ENCODE measurements at places on chromosomes 12 and 14.
A peak's percentile ranks its signal among the peaks of the same experiment; 100 is the strongest.

DNA sequence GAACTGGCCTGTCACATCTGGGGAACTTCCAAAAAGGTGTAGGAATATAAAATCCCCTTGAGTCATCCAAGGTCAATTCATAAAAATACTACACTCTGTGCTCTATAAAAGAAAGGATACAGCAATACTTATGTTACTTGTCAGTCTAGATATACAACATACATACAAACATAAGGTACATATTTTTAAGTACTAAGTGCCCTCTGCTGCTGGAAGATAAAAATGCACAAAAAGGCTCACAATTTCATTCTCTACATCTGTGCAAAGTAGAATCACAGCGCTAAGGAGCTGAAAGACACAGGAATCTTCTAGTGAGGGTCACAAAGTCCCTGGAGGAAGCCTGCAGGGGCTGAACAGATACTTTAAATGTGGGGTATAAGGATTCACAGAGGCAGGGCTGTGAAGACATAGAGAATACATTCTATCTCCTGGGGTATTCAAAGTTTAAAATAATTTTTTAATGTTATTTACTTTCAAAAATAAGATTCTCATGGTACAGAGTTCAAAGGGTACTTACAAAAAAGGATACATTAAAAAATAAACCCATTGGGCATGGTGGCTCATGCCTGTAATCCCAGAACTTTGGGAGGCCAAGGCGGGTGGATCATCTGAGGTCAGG lies 10.2 kb upstream of the GOLGA5 start:
- DNase-seq: no peak

DNA sequence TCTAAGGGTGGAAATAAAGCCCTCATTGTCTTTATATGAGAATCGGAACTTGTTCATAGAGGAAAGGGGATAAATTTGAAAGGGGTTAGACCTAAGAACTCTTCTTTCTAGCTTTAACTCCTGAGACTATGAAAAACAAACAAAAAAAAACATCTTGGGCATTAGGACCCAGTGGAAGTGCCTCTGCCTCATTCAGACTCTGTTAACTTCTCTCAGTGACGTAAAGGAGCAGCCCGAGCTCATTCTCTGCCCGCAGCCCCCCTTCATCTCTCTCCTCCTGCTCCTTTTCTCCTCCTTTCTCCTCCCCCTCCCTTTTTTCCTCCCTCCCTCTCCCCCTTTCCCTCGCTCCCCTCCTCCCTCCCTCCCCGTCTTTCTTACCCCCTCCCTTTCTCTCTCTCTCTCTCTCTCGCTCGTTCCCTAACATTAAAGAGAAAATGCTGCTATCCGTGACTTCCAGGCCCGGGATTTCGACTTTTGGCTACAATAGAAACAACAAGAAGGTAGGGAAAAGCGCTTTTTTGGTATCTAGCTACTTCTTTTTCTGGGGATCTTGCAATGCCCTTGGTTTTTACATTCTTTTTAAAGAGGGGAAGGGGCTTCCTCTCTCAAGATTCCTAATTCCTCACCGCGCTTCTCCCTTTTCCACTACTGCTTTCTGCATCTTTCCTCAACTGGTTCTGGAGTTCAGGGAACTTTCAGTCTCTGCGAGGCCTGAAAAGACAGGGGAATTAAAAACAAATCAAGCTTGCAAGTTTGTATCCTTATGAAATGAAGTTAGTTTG lies at the start of gene RBMS2:
RBMS2 (plus strand) TSS at position 231 of the 782 bp plus-strand sequence; CDS start at position 435, 204 bp downstream.
- DNase-seq: peak; percentile 22

GRCh38 chr14:74733221-74733620 lies 20.3 kb downstream of the FCF1 start:
- no peak for DNase-seq

GRCh38 chr12:9674226-9674590 lies 4.7 kb downstream of the CLEC2D start:
- no peak for DNase-seq

GRCh38 chr12:57160741-57161140 lies 13.3 kb upstream of the LRP1-AS start:
- no peak for DNase-seq

DNA sequence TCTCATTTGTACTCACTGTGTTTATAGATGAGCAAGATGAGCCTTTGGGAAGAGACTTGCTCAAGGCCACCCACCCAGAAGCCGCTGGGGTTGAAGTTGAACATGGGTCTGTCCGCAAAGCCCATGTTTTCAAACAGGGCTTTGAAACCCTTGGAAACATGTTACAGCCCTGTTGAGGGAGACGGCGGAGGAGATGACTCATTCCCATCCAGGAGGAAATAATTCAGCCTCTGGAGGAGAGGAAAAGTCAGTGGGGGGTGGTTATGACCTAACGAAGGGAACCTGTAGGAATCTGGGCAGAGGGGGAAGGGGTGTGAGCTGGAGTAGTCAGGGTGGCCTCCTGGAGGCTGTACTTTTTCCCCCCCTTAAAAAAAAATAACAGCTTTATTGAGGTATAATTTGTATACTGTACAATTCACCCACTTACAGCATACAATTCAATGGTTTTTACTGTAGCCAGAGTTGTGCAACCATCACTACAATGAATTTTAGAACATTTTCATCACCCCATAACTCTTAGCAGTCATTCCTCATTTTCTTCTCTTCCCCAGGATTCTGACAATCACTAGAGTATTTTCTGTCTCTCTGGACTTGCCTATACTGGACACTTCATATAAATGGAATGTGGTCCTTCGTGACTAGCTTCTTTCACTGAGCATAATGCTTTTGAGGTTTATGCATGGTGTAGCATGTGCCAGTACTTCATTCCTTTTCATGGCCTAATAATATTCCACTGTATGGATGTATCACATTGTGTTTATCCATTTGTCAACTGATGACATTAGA lies 1.9 kb upstream of the RIN3 start:
- no peak for DNase-seq

- DNase-seq: no peak
These were observed 91.0 kb downstream of the SLC8A3 start for GRCh38 chr14:70097576-70098249.

DNA sequence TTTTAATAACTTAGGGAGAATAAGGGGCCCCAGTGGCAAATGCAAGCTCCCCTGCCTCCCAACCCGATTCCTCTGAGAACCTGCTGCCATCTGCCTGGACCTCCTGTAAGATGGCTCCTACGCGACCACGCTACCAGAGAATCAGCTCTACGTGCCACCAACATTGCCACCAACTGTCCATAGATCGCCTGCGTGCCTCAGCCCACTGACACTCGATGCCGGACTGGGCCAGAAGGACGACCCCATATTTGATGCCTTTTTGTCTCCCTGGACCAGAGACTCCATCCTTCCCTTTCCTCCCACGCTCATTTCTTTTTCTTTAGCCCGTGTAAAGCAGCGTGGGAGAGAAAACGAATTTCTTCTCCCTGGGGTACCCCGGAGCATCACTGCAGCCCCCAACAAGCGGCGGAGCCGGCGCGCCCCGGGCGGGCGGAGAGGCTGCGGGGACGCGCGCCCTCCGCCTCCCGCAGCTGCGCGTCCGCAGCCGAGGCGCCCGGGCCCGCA lies 565 bp upstream of the KLHL42 start:
- DNase-seq: no peak

GRCh38 chr14:64772397-64772950 lies 68.2 kb downstream of the PLEKHG3 start:
- DNase-seq: no peak

GRCh38 chr14:20657216-20658211 lies 16.0 kb upstream of the OR6S1 start:
- peak; percentile 20 for DNase-seq

- DNase-seq: no peak
These were observed at the start of gene PRKD1 for GRCh38 chr14:29927376-29928116. Gene PRKD1 (minus strand): TSS chr14:29927847.

- no peak for DNase-seq
These were observed 767 bp upstream of the CRY1 start for GRCh38 chr12:107094183-107094448.

GRCh38 chr12:34396006-34396860 lies 373.9 kb downstream of the ALG10 start:
- DNase-seq: no peak

DNA sequence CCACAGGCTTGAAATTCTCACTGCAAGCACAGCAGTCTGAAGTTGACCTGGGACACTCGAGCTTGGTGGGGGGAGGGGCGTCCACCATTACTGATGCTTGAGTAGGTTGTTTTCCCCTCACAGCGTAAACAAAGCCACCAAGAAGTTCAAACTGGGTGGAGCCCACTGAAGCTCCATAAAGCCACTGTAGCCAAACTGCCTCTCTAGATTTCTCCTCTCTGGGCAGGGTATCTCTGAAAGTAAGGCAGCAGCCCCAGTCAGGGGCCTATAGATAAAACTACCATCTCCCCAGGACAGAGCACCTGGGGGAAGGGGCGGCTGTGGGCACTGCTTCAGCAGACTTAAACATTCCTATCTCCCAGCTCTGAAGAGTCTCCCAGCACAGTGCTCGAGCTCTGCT lies 31.7 kb upstream of the ST8SIA1 start:
- no peak for DNase-seq

DNA sequence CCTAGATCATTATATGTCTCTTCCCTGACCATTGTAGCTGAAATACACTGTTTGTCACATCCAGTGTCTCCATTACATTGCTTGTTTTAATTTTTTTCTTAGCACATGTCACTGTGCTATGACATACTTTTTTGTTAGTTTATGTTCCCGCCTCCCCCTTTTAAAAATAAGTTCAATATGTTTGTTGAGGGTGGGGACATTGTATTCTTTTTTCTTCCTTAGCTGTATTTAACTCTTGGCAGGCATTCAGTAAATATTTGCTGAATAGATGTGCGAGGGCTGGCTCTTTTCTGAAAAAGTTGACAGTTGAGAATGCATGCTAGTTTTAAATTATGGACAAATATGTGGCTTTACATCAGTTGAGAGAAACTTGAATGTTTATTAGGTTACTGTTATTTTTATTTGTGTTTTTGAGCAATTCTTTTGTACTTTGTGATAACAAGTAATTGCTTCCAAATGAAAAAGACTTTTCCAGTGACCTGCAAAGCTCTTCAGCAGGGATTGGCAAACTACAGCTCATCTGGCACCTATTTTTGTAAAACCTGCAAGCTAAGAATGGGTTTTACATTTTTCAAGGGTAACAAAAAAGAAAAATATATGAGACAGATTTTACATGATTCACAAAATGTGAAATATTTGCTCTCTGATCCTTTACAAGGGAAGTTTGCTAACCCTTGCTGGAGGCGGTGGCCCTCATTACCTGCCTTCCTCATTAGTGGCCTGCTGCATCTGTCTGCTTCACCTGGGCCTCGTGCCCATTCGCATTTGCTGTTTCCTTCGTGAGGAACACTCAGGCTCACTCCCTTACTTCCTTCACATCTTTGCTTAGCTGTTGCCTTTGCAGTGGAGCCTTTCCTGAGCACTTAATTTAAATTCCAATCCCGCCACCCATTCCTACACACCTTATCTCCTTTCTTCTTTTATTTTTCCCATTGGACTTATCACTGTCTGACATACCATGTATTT lies 229.4 kb downstream of the ERC1 start:
- no peak for DNase-seq

- peak; percentile 7 for DNase-seq
These were observed 63.2 kb downstream of the KLHL28 start for GRCh38 chr14:44898551-44898950.

- DNase-seq: peak; percentile 19
These were observed 752 bp downstream of the DACT1 start for GRCh38 chr14:58638231-58639197.

DNA sequence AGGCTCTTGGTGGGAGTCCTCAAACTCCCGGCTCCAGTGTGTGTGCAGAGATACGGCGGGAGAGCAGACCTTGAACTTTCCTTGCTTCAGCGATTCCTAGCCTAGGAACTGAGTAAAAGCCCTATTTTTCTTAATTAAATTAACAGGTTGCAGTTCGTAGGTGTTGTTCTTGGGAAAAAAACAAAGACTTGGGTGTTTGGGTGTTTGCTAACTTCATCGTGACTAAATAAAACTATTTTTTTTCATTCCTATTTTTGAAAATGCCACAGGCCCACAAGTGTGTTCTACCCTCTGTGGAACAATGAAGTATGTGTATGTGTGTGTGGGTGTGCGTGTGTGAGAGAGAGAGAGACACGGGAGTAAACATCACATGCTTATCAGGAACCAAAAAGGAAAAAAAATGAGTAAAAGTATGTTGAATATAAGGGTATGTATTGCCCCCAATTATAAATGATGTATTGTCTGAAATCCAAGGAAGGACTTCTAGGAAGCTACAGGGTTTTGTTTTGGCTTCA lies 651 bp downstream of the TMEM117 start:
- no peak for DNase-seq

- DNase-seq: no peak
These were observed 43.0 kb downstream of the FAM186A start for GRCh38 chr12:50353404-50353803.

- DNase-seq: no peak
These were observed 2.0 kb upstream of the EMP1 start for GRCh38 chr12:13194401-13195110.

DNA sequence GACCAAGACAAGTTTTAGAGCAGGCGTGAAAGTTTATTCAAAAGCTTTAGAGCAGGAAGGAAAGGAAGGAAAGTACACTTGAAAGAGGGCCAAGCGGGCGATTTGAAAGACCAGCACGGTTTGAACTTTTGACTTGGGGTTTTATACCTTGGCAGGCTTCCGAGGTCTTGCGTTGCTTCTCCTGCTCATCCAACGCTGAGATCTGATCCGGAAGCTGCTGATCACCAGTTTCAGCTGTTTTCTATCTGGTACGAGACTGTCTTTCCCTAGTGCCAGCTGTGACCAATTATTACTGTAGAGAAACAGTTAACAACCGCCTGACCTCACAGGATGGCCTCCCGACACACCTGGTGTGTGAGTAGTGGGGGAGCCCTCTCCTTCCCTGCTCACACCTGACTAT lies 20.6 kb upstream of the SNRPF start:
- no peak for DNase-seq

DNA sequence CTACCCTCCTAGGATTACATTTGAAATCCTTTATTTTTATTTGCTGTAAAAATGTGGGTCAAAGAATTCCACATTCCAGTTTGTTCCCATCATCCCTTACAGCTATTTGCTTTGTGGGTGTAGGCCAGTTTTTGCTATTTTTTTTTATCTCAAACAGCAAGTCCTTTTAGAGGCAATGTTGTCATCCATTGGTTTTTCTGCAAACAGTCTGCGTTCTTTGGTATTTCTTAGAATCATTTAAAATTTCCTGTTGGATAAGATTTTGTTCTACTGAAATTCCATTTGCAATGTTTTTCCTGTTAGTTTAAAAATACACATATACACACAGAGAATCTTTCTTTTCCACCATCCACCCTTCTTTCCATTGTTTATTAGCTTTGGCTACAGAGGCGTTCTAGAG lies 53.3 kb upstream of the STK38L start:
- no peak for DNase-seq

GRCh38 chr12:12691549-12691948 lies 4.4 kb downstream of the GPR19 start:
- DNase-seq: no peak
